ENCODE measurements at places on chromosomes 4 and X.

DNA sequence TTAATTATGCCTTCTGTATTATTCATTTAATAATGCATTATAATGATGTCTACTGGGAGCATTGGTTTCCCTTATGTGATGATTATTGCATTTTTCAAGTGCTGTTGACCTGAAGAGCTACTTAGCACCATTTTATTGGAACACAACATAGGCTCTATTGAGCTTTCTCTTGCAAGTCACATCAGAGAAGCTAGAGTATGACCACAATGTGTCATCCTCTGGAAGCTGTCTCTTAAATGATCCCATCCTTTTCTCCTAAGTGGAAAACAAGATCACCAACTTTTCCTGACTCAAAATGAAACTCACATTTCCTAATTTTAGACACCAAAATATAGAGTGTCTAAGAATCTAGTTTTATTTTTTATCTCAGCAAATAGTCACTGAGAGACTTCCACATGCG, 1451.9 kb downstream of the PCDH7 start:
- no peak for DNase-seq

GRCh38 chrX:44352758-44353157, 9.3 kb upstream of the EFHC2 start:
- DNase-seq = no peak

DNA sequence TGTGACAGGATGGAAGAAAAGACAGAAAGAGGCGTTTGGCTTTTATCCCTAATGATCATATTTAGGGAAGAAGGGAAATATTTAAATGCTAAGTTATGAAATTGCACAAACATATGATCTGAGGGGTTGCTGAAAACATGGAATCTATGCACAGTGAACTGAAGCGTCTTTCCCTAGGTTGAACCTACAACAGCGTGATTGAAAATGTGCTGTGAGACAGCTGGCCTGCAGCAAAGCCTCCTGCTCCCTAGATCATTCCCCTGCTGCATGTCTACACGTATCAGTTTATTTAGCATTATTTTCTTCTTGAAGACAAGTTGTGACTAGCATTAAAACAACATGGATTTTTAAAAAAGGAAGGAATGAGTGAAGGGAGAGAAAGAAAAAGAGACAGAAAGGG, 272.5 kb upstream of the TRAM1L1 start:
- DNase-seq = no peak

DNA sequence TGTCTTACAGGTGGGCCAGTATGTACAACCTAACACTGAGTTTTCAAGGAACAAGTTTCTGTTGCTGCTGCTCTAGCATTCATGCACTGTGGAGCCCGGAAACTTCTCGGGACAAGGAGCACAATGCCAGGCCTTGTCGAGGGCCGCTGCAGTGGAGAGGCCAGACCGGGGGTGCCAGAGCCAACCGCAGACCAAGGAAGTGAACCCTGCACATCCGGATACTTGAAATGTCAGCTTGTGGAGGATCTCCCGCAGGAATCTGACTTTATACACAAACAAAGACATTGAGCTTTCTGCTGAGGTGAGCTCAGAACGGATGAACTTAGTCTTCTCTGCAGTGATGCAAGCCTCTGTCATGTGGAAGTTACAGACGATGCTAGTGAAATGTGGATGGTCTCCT, 99.5 kb downstream of the ZNF827 start:
- DNase-seq = no peak

DNA sequence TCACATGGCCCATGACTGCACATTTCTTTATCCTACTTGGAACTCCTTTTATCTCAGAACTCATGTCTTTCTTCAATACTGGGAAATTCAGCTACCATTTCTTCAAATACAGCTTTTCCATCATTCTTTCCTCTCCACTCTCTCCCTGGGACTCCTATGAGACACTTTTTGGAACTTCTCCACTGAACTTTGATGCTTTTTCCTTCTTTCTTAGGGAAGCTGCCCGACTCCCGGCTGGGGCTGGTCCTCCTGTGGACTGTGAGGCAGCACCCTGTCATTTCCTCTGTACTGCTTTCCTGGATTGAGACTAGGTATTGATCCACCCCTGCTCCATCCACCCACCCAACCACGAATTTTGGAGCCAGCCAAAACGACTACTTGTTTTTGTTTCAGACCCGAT, 40.0 kb downstream of the ZFYVE28 start:
- no peak for DNase-seq

GRCh38 chr4:119580293-119580692, 48.3 kb downstream of the PDE5A start:
- DNase-seq = no peak

DNA sequence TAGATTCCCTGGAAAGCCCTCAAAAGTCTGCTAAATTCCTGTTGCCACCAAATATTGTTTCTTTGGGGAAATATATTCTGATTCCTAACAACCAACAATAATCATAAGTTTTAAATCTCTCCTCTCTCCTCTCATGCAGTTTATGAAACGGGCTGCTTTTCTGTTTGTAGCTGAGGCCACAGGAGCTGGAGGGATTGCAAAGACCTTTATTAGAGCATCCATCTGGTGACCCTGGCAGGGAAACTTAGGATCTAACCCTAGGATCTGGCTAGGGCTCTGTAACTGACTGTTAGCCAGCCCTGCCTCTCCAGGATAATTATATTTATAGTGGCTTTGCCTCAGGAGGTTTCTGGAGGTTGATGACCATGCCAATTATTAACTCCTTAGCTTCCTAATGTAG, 56.9 kb downstream of the SMAD1 start:
- no peak for DNase-seq

- DNase-seq = no peak
Observed at GRCh38 chr4:125492957-125493356, 178.2 kb downstream of the FAT4 start.

GRCh38 chr4:150248181-150248580, 169.9 kb downstream of the DCLK2 start:
- DNase-seq = no peak

DNA sequence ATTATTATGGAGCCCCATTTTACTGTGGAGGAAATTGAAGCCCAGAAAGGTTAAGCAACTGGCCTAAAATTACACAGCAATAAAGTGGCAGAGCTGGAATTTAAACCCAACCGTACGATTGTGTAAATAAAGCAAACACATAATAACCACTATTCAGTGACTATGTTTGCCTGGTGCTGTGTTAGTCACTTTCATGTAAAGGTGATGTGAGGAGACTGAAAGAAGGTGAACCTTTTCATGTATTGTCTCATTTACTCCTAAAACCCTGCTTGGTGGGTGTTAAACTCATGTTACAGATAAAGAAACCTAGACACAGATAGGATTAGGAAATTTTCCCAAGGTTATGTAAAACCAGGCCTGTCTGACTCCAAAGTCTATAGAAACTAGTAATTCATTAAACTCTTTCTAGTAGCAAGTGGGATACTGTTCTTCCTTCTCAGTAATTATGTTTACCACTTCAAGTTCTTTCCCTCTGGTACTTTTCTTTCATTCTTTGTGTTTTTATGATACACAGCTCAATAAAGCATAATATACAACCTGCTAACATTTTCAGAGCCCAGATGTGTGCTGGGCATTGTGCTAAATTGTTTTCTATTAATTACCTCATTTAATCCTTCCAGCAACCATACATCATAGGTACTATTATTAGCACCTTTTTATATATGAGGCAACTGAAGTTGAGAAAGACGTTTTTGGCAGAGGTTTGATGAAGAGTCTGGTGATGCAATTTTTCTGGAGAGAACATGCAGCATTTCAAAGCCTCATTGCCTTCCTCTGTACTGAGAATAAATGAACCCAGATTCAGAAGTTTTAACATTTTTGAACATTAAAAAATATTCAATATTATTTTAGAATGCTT, 202.7 kb downstream of the SPRY1 start:
- no peak for DNase-seq

GRCh38 chr4:118773429-118773792, 62.5 kb downstream of the SEC24D start:
- DNase-seq = no peak

DNA sequence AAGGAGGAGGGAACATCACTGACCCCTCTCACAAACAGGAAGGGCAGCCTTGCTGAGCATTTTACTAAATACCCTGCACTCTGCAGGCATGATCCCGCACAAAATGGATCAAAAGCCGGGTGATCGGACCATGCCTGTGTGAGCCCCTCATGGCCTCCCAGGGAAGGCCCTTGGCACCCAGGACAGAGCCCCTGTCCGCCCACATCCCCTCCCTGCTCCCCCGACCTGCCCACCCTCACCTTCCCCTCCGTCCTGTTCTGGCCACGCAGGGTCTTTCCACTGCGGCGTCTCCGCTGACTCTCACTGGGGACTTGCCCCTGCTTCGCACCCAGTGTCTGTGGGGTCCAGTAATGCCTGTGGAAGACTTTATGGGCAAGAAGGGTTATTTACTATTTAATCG, 105.0 kb downstream of the HMX1 start:
- DNase-seq = no peak

DNA sequence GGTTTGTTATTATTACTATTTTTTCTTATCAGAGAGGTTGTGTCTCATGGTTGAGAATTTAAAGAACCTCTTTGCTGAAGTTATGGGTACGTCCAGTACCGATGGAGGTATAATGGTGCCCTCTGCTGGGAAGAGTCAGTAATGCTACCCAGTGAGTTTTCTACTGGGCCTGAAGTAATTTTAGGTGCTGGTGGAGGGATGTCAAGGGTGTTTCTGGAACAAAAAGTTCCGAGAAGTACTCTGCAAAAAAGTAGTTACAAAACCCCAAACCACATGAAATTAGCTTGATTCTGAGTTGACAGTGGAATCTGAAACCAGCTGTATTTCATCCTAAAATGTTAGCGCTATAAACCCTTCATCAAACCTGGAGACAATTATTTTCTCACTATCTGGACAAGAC, 102.5 kb upstream of the MID1 start:
- DNase-seq = no peak

DNA sequence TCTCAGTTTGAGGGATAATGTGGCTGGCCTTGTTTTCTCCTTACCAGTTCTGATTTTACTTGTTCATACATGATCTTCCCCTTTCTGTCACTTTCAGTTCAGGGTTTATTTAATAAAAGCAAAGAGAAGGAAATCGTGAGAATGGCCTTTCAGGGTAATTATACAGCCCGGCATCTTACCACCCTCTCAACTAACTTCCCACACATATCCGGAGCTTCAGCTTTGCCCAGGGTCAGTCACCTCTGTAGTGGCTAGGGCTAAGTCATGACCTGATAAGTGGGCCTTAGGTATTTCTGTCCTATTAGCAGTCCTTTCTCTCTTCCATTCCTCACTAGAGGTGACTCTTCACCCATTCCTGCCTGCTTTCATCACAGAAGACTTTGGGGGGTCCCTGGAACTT, 15.8 kb downstream of the TRPC5 start:
- no peak for DNase-seq

- no peak for DNase-seq
Observed at GRCh38 chrX:11450354-11450753, 157.1 kb downstream of the AMELX start.

DNA sequence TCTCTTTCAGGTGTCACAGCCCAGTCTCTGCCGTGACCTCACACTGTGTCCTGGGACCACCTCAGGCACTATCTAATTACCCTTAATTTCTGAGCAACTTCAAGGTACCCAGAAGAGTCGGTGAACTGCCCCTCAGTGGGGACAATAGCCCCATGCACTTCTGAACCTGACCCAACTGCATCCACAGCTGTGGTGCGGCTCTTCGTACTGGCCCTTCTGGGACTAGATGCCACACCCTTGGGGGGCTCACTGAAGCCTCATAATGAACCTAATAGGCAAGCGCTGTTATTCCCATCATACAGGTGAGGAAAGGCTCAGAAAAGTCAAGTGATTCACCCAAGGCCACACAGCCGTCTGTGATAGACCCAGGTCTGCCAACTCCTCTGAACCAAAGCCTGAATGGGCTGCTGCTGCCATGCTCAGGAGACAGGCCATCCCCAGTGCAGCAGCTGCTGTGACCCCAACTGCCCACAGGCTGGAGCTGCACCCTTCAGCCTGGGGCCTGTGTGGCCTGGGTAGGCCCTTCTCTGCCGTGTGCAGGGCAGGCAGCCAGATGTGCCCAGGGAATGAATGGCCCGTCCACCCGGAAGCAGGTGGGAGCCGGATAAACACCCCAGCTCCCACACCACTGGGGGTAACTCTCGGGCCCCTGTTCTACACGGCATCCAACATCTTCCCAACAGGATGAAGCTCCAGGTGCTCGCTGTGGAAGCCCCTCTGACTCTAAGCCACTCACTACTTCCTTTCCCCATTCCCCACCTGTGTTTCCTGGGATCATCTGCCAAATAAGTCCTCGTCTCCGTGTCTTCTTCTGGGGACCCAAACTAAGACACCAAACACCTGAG, 35.9 kb downstream of the HMX1 start:
- DNase-seq = no peak

DNA sequence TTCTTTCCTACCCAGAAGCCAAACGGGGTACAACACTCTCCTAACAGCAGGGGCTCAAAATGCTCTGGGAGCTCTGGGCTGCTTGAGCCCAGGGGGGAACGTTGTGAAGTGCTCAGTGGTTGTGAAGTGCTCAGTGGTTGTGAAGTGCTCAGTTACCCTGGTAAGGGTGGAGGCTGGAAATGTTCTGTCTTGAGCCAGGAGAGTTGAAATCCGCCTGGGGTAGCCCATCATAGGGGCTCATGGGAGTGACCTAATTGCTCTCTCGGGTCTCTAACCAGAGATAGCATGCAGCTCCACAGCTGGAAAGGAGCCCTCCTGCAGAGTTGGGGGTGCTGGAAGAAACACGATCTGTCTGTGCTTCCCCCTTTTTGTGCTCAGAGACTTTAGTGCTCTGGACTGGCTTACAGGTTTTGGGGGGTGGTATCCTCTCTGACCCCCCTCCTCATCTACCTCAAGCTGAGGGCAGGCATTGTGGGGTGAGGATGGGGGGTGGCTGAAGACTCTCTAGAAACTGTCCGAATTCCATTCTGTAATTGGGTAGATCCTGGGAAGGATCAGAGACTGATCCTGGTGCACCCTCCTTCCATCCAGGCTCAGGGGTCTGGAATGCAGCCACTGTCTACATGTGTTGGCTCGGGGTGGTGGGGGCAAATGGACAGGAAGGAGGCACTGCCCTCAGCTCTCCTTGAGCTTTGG, 2.7 kb downstream of the EFNB1 start:
- no peak for DNase-seq

DNA sequence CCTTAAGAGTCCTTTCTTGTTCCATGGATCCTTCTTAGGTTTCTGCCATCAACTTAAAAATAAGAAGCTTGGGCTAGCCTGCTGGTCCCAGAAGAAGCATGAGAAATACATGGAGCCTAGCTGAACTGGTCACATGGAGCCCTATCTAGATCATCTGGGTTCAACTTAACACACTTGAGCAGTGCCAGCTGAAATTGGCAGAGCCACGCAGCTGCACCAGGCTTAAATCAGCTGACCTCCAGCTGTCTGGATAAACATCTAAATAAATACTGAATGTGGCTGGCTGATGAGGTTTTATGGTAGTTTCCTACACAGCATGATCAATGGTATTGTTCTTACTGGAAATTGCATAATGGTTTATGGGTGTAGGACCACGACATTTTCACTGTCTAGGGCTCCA, 598.4 kb upstream of the FAM241A start:
- no peak for DNase-seq

GRCh38 chr4:164892018-164892417, 15.0 kb downstream of the APELA start:
- no peak for DNase-seq
